CD4-positive, CD25-positive, alpha-beta regulatory T cell (primary cell): ENCODE measurements at places on chromosomes 5 and 9.

DNA sequence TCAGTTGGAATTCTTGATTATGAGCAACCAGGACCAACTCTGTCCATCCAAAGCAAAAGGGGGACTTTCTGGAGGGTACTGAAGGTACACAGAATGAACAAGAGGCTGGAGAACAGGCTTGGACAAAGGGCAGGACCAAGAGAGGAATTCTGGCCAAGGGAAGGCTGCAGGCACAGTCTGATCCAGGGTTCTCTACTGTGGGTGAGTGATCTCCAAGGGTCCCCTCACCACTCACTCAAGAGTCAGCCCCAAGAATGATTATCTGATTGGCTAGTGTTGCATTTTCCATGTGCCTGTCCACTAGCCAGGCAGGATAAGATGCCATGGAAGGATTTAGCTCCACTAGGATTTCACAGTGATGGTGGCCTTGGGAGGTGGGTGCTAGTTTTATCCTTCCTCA lies 11.6 kb upstream of the PHF19 start:
- DNase-seq, result no peak
- no peaks in the 10 kb centered on the region for H3K36me3 ChIP-seq
- H3K27me3 ChIP-seq, result no peaks in the 10 kb centered on the region
- peaks cover 50% of the 10 kb centered on the region for H3K4me1 ChIP-seq
- H3K4me3 ChIP-seq, result no peak overlapping the region

DNA sequence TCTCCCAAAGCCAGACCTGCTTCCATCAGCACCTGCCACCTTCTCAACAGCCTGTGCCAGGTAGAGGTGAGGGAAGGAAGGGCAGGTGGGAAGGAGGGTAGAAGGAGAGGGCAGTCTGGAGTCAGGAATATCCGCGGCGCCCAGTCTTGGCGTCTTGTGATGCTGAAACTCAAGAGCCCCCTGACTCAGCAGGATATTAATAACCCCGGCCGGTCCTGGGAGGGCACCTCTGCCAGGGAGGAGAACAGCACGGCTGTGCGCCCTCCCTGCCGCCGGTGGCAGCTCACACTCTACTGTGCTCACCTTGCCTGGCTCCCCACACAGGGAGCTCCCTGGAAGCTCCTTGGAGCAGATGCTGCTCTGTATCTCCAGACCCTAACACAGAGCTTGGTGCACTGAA lies 11.6 kb upstream of the NTNG2 start:
- H3K36me3 ChIP-seq, result no peaks in the 10 kb centered on the region
- H3K4me1 ChIP-seq, result peaks cover 4% of the 10 kb centered on the region
- H3K27me3 ChIP-seq, result no peaks in the 10 kb centered on the region
- H3K4me3 ChIP-seq, result no peak overlapping the region
- no peak overlapping the region for H3K27ac ChIP-seq

GRCh38 chr9:89542401-89543021 lies 44.6 kb upstream of the SEMA4D start:
- H3K4me3 ChIP-seq, result no peak overlapping the region
- H3K36me3 ChIP-seq, result no peaks in the 10 kb centered on the region
- H3K4me1 ChIP-seq, result peaks cover 32% of the 10 kb centered on the region
- no peaks in the 10 kb centered on the region for H3K27me3 ChIP-seq
- H3K27ac ChIP-seq, result no peak overlapping the region
- no peak for DNase-seq

DNA sequence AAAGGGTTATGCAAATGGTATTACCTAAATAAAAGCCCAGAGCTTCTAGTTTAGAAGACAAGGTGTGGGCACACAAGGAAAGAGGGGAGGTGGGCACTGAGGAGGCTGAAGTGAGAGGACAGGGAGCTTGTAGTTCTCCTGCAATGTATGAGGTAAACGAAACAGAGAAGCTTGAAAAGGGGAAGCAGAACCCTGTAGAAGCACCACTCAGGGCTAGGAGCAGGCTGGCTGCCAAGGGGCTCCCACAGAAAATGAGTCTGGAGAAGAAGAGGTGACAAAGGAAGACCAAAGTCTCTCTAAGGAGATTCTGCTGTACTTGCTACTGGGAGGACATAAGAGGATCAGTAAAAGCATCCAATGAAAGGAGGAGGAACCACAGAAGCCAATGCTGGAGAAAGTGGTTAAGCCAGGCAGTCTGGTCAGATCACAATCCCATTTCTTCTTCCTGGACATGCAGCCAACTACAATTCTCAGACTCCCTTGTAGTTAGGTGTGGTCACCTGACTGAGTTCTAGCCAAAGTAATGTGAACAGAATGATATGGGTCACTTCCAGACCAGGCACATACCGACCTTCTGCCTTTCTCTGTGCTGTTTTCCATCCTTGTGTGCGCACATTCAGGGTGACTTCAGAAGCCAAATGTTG lies 174.5 kb upstream of the MAP3K1 start:
- H3K27ac ChIP-seq, result no peak overlapping the region
- no peak for DNase-seq
- H3K4me1 ChIP-seq, result no peaks in the 10 kb centered on the region
- H3K36me3 ChIP-seq, result no peaks in the 10 kb centered on the region
- no peak overlapping the region for H3K4me3 ChIP-seq

DNA sequence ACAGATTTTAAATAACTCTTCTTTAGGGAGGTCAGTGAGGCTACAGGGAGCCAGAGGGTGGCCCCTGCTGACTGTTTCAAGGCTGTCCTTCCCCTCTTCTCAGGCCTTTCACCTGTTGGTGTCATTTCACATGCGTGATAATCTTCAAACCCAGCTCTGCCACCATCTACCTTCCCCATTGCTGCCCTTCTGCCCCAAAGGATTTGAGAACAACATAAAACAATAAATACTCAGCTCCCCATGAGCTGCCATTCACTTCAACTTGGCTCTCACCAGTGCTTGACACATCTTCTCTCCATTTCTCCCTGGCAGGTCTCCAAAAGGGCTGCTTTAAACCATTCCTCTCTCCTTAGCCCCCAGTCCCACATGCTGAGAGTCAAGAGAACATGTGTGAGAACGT lies 75.5 kb upstream of the PALM2AKAP2 start:
- H3K27me3 ChIP-seq, result peaks cover 2% of the 10 kb centered on the region
- no peak overlapping the region for H3K4me3 ChIP-seq
- no peaks in the 10 kb centered on the region for H3K36me3 ChIP-seq
- H3K4me1 ChIP-seq, result no peaks in the 10 kb centered on the region
- no peak overlapping the region for H3K27ac ChIP-seq

DNA sequence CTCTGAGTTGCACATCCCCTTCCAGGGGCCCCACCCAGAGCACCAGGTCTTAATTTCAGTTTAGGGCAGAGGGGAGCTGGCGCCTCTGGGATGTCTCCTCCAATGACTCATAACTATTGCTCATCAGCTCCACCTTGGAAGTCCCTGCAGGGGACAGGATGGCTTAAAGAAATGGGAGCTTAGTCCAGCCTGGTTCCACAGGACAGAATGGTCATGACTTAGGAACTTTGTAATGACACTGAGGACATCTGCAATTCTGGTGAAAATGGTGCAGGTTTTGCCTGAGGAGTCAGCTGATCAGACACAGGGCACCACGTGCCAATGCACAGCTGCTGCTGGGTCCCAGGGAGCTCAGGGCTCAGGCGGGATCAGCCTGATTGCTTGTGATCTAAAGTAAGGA lies 16.4 kb upstream of the PPP1R26 start:
- no peak overlapping the region for H3K4me3 ChIP-seq
- no peaks in the 10 kb centered on the region for H3K27me3 ChIP-seq
- no peak for DNase-seq
- no peaks in the 10 kb centered on the region for H3K36me3 ChIP-seq
- H3K27ac ChIP-seq, result no peak overlapping the region
- H3K4me1 ChIP-seq, result peaks cover 4% of the 10 kb centered on the region

- H3K36me3 ChIP-seq, result no peaks in the 10 kb centered on the region
- no peaks in the 10 kb centered on the region for H3K4me1 ChIP-seq
- DNase-seq, result no peak
- H3K27me3 ChIP-seq, result no peaks in the 10 kb centered on the region
Observed at GRCh38 chr5:40873286-40873880, 32.2 kb downstream of the CARD6 start.

DNA sequence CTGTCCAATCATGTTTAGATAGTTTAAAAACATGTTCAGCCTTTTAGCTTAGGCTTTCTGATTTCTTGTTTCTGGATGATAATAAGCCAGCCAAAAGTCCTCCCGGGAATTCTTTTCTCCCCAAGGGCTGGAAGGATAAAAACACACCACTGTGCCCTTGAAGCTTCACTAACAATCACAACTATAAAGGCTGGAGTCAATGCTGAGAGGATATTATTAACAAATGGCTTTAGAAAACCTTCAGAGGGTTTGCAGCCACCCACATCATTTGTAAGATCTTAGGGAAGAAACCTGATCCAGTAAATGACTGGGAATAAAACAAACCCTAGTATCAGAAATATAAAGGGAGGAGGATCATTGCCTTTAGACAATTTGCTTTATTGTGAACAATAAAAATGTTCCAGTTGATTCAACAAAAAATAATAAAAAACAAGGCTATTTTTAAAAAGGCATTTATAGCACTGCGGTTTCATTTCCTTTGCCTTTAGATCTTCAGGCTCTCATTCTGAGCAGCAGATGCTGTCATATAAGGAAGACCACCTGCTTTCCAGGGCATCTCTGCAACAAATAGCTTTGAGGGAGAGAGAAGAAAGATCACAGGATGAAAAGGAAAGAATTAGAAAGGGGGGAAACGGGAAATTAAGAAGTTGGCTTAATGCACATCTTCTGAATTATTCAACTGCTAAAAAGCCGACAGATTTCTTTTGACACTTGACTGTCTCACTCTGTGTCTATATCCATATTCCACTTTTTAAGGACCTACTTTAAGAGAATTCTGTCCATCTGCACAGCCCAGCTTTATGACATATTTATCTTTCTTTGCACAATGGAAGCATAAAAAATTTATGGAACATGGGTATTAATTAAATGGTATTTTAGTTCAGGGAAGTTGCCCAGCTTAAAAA lies 277.2 kb upstream of the SLC24A2 start:
- DNase-seq, result no peak
- H3K36me3 ChIP-seq, result no peaks in the 10 kb centered on the region
- H3K4me1 ChIP-seq, result no peaks in the 10 kb centered on the region
- peaks cover 2% of the 10 kb centered on the region for H3K27me3 ChIP-seq

- DNase-seq, result no peak
- H3K27ac ChIP-seq, result no peak overlapping the region
- H3K4me3 ChIP-seq, result no peak overlapping the region
- H3K27me3 ChIP-seq, result no peaks in the 10 kb centered on the region
Observed at GRCh38 chr9:104301755-104302154, 202.3 kb upstream of the OR13F1 start.

DNA sequence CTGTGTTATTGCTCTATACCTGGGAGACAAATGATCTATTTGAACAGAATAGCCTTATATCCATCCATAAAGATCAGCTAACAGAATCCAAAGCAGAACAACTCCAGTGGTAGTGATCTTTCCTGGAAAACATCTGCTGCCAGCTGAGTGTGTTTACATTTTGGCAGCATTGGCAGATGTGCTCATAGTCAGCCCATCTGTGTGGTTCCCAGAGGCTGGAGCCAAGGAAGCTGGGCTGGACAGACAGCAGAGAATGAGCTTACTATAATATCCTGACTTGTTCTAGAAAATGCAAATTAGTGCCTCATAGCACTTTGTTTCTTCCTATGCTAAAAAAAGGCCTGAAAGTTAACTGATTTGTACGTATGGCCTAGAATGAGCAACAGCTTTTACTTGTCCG lies 99.7 kb downstream of the ST8SIA4 start:
- no peaks in the 10 kb centered on the region for H3K36me3 ChIP-seq
- H3K27me3 ChIP-seq, result no peaks in the 10 kb centered on the region
- no peak overlapping the region for H3K4me3 ChIP-seq
- no peak for DNase-seq
- no peak overlapping the region for H3K27ac ChIP-seq

DNA sequence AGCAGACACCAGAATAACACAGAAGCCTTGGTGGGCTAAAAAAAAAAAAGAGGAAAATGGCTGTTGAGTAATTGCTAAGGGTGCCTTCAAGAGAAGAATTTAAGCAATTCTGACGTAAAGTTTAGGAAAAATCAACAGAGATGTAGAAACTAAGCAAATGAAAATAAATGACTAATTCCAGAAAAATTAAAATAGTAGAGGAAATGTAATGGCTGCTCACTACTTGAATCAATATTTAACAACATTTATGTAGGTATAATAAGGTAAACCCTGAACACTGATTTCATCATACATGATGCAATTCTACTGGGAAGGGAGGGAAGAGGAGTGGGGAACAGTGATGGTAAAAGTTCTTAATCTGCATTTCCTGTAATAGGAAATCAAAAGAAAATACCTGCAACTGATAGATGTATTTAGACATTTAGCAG lies 41.4 kb downstream of the PUM3 start:
- no peaks in the 10 kb centered on the region for H3K4me1 ChIP-seq
- peaks cover 65% of the 10 kb centered on the region for H3K36me3 ChIP-seq
- DNase-seq, result no peak
- H3K27ac ChIP-seq, result no peak overlapping the region
- no peak overlapping the region for H3K4me3 ChIP-seq

- peaks cover 6% of the 10 kb centered on the region for H3K4me1 ChIP-seq
- H3K4me3 ChIP-seq, result no peak overlapping the region
- DNase-seq, result no peak
- no peaks in the 10 kb centered on the region for H3K27me3 ChIP-seq
- H3K27ac ChIP-seq, result no peak overlapping the region
- peaks cover 49% of the 10 kb centered on the region for H3K36me3 ChIP-seq
Observed at GRCh38 chr5:150734579-150735384, 24.0 kb downstream of the DCTN4 start.

- H3K27me3 ChIP-seq, result peaks cover 2% of the 10 kb centered on the region
- no peaks in the 10 kb centered on the region for H3K36me3 ChIP-seq
- no peaks in the 10 kb centered on the region for H3K4me1 ChIP-seq
- no peak overlapping the region for H3K27ac ChIP-seq
- H3K4me3 ChIP-seq, result no peak overlapping the region
Observed at GRCh38 chr5:151384106-151384505, 36.7 kb upstream of the SLC36A2 start.

DNA sequence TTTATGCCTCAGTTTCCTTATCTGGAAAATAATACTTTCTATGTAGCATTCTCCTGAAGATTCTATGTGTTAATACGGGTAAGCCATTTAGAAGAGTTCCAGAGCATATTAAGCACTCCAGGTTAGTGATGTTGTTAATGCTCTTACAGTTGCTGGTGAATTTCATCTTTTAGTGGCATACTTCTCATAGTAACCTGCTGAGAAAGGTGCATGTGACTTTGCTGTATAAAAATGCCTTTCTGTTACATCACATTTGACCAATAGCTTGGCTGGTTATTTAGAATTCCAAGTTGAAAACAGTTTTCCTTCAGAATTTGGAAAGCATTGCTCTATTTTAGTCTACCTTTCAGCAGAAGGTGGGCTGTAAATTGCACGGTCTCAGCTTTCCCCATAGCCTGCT lies 27.2 kb downstream of the GCNT1 start:
- no peaks in the 10 kb centered on the region for H3K27me3 ChIP-seq
- DNase-seq, result no peak
- H3K36me3 ChIP-seq, result no peaks in the 10 kb centered on the region
- no peak overlapping the region for H3K4me3 ChIP-seq
- no peak overlapping the region for H3K27ac ChIP-seq
- peaks cover 6% of the 10 kb centered on the region for H3K4me1 ChIP-seq

- no peaks in the 10 kb centered on the region for H3K36me3 ChIP-seq
- H3K4me1 ChIP-seq, result peaks cover 97% of the 10 kb centered on the region
- no peak for DNase-seq
- peak overlapping the region; percentile 70 for H3K4me3 ChIP-seq
Observed at GRCh38 chr5:119309326-119309725, 46.5 kb upstream of the TNFAIP8 start.

- no peak for DNase-seq
- H3K27me3 ChIP-seq, result no peaks in the 10 kb centered on the region
- H3K4me1 ChIP-seq, result peaks cover 43% of the 10 kb centered on the region
- no peak overlapping the region for H3K4me3 ChIP-seq
- no peaks in the 10 kb centered on the region for H3K36me3 ChIP-seq
Observed at GRCh38 chr5:78288246-78288645, 6.3 kb downstream of the AP3B1 start.
